ENCODE measurements at places on chromosomes 1 and 21.

GRCh38 chr1:175317779-175318178 is 125.2 kb upstream of the KIAA0040 start:
- DNase-seq, result no peak

DNA sequence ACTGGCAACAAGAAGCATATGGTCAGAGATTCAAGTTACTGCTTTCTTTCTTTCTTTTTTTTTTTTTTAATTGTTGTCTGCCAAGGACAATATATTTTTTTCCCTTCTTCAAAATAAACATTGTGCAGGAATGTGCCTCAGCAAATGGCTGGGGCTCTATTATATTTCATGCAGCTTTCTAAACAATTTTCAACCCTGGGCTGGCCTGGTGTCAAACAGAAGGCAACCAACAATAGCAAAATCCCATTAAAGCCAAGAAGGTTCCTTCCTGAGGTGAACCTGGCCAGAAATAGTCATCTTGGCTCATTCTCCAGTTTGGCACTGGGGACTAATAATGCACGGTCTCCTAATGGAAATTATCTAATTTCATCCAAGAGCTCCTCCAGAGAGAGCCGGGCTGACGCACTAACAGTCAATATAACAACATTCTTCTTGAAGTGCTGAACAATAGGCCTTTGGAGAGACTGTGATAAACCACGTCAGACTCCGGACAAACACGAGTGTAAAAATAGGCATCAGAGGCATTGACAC is 35.7 kb upstream of the HLX start:
- no peak for DNase-seq

GRCh38 chr1:47417170-47418044 is 1.3 kb downstream of the FOXE3 start:
- DNase-seq, result no peak

GRCh38 chr1:244672946-244673682 is 20.2 kb downstream of the DESI2 start:
- DNase-seq, result peak; percentile 56

DNA sequence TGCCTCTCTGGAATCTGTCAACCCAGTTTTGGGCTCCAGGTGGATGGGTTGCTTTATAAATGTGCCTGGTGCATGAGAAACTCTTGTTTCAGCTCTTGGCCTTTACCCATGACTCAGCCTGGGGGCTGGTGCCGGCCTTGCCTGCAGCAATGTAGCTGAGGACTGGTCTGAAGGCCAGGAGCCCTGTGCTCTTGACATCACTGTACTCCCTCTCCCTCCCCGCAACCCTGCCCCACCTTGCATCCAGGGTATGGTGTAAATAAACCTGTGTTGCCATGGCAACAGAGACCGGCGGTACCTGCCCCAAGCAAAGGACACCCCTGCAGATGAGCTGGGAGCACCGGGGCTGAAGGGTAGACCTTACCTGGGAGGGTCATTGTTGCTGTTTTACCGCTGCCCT is 13.3 kb downstream of the FAM151A start:
- peak; percentile 20 for DNase-seq

GRCh38 chr1:96214982-96215381 is 506.6 kb upstream of the PTBP2 start:
- peak; percentile 21 for DNase-seq

DNA sequence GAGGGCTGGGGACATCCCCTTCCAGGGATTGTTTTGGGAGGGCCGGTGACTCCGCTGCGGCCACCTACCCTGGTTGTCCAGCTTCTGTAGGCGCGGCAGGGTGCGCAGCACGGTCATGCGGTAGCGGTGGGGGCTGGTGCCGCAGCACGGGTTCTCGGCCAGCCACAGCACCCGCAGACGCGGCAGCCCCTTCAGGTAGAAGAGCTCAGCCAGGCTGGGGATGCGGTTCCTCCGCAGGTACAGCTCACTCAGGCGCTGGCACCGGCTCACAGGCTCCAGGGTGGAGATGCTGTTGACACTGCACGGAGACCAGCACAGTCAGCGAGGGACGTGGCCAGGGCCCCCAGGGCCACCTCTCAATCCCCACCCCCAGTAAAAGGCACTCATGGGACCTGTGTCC is 6.2 kb downstream of the CFAP410 start:
- no peak for DNase-seq

GRCh38 chr21:36297938-36298572 is 21.9 kb upstream of the MORC3 start:
- peak; percentile 25 for DNase-seq

DNA sequence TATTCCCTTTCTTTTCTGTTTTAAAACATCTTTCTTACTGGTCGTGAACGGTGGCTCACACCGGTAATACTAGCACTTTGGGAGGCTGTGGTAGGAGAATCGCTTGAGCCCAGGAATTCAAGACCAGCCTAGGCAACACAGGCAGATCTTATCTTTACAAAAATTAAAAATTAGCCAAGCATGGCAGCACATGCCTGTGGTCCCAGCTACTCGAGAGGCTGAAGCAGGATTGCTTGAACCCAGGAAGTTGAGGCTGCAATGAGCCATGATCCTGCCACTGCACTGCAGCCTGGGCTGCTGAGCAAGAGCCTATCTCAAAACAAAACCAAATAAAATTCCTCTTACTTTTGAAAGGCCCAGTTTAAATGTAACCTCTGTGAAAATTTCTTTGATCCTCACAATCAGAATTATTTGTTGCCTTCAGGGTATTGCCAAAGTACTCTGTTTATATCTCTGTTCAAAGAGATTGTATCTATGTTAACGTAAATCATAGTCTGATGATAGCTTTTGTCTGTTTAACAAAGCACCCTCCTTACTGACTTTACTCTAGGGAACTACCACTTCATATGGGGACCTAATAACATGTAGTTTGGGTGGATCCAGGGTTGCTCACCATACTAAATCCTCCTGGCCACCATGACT is 71.6 kb downstream of the RERE start:
- DNase-seq, result no peak

DNA sequence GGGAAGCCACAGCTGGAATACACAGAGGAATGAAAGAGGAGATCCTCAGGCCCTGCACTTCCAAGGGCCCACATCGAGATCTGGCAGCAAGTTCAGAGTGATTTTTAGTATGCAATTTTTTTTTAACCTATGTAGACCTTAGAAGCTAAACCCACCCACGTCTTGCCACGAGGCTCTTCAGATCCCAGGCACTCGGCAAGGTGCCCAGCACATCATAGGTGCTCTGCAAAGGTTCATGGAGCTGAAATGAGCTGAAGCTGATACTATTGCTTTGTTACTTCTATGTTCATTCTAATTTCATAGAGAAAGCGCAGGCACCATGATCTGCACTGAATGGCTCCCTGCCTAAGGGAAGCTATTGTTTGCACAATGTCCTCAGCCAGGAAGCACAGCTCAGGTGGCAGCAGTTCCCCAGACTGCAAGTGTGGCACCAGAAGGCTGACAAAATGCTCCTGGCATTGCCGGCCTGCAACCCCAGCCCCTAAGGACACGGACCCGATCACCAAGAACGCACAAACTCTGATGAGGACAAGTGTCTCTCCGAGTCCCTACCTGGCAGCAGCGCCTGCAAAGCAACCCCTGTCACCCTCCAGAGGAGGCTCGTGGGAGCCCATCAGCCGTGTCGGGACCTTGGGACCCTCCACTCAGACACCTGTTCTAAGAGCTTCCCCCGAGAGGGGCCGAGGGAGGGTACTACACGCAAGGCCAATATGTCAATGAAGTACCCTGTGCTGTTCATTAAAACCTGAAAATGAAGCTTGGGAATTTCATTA is 264.2 kb downstream of the NPHP4 start:
- DNase-seq, result no peak

DNA sequence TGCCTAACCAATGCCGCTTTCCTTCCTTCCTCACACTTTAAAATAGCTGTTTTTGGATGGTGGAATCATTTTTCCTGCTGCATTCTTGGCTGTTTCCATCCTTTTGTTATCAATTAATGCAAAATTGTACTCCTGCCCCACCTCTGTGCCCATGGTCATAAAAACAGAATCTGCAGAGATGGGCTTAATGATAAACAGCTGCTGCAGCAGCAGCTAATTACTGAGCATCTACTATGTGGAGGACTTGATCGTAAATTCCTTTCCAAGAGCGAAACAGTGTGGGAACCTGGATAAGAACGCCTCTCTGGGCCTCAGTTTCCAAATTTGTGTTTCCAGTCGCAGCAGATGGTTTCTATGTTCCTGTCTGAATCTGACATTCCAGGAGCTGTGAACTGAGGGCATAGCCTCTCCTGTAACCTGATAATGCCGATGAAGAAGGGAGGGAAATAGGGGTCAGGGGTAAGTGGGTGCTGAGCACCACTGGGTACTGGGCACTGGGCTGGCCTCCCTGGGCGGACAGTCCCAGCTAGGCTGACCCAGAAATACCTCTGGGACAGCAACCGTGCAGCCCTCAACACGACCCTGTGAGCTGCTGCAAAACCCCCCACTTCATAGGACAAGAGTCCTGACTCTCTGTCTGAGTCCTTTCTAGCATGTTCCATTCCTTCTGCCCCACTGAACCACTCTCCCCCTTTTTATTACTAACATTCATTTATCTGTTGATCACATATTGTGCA is 121.7 kb downstream of the DMRTB1 start:
- no peak for DNase-seq

Measured in choroid plexus epithelial cell (primary cell).